ENCODE measurements at places on chromosomes 16 and 17.

GRCh38 chr17:2179615-2180295 is 123.8 kb downstream of the SMG6 start:
- no peak for DNase-seq

GRCh38 chr17:73585583-73585982 is 58.7 kb downstream of the SDK2 start:
- no peak for DNase-seq

DNA sequence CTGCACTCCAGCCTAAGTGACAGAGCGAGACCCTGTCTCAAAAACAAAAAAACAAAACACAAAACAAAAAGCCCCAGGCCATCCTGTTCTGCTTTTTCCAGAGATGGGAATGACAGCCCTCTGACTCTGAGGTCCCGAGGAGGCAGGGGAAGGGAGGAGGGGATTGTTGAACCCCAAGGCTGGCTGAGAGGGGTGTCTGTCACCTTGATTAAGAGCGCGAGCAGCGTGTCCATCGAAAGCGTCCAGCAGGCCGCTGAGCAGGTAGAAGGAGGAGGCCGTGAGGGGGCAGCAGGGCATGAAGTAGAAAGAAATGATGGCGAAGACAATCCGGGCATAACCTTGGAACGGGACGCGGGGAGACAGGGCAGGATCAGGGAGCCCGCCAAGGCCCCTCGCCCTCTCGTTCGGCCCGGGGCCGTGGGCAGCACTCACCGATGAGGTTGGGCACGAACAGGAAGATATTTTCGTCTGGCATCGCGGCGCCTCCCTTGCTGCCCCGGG is 593 bp downstream of the CDIPT start:
- no peak for DNase-seq

- no peak for DNase-seq
These were observed 239.4 kb downstream of the MRTFB start for GRCh38 chr16:14310519-14310991.

DNA sequence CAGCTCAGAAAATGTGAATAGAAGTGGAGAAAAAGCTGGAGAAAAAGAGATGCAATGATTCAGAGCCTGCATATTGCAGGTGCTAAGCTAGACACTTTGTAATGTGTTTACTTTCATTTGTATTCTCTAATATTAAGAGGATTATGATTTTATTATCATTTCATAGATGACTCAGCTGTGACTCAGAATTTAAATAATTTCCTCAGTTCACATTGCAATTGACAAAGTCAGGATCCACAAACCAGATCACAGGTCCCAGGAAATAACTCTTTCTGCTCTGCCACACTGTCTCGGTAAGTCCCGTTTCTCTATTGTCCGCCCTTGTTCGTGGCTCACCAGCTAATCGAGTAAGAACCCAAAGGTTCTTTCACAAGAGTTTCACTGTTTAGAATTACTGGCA is 235.4 kb upstream of the MON1B start:
- DNase-seq: no peak

GRCh38 chr17:4898927-4899326 is 409 bp upstream of the C17orf107 start:
- DNase-seq: no peak

DNA sequence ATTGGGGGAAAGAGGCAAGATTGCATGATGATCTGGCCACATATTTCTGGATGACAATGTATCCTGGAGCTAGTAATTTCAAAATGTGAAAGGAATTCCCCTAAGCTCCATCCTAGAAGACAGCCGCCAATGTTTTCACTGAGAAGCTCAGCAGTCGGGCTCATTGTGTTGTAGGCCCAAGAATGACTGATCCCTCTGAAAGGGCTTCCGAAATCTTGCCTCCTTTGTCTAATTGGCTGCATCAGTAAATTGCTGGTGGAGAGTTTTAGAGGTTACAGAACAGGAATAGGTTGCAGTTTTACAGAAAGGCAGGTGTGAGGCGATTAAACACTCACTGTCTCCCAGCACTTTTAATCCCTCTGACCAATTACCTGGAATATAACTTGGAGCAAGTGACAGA is 464.1 kb upstream of the SALL1 start:
- DNase-seq: no peak

DNA sequence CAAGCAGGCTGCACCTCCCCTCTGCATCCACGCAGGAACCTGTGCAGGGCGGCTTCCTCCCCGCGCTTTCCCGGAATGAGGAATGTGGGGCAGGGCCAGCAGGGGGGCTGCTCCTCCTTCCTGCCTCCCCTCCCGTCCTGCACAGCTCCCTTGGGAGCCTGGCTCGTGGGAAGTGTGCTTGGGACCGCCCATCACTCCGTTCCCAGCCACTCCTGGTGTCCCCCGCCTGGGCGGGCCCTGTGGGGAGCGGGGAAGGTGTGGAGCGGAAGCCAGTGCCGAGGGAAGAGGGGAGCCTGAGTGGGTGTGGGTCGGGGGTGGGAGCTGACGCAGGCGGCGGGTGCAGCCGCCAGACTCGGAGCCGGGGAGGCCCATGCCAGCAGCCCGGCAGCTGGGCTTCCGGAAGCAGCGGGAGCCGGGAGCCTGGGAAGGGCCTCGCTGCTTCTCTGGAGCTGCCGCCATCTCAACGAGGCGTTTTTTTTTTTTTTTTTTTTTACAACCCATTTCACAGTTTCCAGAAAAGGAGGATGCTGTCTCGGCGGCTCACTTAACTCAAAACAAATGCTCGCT is 24.1 kb downstream of the BAHCC1 start:
- DNase-seq: peak; percentile 47

DNA sequence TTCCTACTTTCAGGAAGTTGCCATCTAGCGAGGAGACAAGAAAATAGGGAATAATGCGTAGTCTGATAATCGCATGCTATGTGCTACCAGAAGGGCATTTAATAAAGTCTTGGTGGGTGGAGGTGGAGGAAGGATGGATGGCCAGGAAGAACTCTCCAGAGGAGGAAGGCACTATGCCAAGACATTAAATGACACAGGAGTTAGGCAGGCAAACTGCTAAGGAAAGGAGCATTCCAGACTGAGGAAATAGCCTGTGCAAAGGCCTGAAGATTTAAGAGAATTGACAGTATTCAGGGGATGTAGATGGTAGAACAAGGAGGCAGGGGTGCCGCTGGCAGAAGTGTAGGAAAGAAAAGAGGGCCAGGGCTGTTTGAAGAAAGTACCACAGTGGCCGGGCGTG is 19.3 kb upstream of the ARHGAP44 start:
- no peak for DNase-seq

DNA sequence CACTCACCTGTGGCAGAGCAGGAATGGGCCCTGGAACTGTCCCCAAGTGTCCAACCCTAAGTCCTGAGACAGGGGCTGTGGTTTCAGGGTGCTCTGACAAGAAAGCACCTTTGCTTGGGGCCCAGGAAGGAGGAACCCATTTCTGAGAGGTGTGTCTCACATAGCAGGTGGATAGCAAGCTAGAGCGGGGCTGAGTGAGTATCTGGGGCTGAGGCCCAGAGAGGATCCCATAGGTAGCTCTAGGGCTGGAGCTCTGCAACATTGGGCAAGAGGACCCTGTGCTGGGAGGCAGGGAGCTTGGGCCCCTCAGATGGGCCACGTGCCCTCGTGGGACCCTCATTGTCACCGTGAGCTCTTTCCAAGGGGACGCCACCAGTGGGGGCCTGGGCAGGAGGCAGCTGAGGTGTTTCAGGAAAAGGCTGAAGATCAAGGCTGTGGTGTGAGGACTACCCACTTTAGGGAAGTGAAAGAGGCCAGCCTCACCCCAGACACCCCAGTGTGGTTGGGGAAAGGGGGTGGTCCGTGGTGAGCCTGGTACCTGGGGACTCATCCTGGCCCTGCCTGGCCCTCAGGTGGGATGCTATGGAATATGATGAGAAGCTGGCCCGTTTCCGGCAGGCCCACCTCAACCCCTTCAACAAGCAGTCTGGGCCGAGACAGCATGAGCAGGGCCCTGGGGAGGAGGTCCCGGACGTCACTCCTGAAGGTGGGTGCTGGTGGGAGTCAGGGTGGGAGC is 5.3 kb downstream of the DEF8 start:
- DNase-seq: no peak

DNA sequence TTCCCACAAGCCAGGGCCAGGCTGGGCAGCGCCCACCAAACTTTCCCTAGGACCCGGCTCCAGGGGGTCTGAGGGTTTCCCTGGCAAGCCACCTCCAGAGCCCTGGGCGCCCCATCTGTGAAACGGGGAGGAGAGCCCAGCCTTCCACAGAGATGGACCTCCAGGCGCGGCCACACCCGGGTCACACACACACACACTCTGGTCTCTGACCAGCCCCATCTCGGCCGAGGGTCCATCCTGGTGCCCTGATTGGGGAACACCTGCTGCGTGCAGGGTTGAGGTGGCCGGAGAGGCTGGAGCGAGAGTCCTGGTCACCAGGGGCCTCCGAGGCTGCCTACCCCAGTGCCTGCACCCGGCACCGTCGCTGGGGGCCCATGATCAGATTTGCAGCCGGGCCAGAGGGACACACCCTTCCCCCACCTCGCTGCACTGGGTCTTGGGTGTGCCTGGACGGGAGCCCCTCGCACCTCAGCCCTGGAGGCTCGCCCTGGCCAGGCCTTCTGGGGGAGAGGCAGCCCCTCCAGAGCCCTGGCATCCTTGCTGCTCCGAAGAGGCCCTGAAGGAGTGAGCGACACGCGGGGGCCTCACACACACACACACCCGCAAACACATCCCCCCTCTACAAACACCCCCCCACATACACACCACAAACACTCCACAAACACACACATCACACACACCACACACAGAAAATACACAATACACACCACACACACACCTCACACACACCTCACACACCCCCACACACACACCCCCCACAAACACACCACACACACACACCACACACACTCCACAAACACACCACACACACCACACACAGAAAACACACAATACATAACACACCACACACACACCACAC is 29.7 kb downstream of the SLC25A10 start:
- DNase-seq: no peak

DNA sequence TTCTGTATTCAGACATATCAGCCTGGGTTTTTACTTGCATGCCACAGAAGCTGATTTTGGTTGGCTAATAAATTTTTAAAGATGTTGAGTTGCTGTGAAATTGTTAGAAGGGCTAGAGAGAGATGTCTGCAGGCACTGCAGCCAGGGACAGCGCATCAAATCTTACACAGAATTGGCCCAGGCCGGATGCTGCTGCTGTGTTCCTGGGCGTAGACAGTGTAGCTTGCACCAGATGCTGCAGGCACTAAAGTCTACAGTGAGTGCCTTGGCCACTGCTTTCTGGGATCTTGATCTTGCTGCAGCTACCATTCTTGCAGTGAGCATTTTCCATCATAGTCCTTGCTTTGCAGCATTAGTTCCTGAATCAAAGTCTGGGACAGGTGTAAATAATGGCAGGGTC is 169.9 kb downstream of the SPECC1 start:
- DNase-seq: no peak

GRCh38 chr17:60300011-60300410 is 91.9 kb downstream of the USP32 start:
- no peak for DNase-seq

DNA sequence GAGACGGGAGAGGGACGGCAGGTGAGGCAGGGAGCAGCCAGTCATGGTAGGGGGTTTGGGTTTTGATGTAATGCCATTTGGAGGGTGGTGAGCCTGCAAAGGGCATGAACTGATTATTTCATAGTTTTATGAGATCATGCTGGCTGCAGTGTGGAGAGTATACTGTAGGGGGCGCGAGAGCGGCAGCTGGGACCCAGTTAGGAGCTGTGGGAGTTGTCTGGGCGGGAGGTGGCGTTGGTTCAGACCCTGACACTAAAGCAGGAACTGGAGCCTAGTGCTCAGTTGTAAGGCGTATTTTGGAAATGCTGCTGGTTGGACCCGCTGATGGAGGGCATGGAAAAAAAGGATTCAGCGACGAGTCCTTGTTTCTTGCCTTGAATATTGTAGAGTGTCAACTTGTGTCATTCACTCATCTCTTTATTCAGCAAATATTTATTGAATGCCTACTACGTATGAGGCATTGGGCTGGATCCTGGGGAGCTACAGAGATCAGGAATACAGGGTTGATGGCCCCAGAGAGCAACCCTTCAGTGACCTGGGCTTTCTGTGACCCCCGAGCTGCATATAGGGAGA is 23.7 kb upstream of the KDM8 start:
- DNase-seq: no peak

DNA sequence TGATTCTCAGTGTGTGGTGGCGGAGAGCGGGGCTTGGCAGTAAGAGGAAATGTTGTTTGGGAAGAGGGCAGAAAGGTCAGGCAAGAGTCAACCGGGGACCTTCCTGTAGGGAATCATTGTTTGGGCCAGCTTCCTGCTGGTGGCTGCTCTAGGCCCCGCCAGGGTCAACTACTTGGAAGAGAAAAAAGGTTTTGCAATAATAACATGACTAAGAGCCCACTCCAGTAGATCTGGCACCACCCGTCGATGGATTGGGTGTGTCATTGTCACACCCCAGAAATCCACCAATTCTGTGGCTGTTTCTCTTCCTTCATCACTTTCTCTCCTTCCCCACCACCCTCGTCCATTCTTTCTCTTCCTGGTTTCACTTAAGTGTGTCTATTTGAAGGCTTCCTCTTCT is 4.2 kb upstream of the KRT24 start:
- no peak for DNase-seq

DNA sequence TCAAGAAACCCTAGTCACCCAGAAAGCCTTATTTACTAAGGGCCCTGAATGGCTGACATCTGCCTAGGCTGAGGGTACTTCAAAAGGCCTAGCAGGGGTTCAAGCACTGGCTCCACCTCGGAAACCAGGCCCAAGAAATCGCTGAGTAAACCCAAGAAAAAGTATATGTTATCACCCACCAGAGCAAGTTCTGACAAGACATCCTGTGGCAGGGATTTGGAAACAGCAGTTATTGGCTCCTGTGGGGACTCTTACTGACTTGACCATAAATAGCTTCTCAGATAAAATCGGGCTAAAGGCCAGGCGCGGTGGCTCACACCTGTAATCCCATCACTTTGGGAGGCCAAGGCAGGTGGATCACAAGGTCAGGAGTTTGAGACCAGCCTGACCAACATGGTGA is 12.2 kb downstream of the ATP6V0D1 start:
- DNase-seq: no peak

DNA sequence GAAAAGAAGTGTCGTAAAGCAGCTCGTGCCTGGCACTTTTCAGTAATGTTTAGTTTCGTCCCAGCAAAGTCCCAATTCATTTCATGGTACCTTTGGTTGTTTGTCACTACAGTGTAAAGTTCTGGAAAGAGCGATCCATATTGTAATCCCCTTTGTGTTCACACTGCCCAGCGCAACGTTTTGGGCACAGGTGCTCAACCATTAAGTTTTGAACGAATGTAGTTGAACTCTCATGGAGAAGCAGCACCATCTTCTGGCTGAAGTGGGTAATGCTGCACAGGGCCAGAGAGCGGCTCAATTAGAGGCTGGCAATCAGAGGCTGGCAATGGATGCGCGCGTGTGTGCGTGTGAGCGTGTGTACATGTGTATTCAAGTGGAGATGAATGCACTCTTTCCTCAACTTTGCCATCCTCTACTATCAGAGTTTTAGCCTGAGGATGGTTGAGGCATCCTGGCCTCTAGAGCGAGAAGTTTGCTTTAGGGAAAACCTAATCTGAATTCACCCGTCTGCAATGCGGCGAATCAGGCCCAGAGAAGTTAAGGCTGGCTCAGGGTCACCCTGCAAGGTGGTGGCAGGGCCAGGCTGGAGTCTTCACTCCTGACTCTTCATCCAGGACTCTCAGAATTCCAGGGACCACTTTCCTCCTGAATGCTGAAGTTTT is 29.9 kb downstream of the DYNLL2 start:
- DNase-seq: peak; percentile 14

GRCh38 chr16:79451196-79451816 is 149.2 kb downstream of the MAF start:
- DNase-seq: no peak

GRCh38 chr16:88582912-88583575 is 12.8 kb downstream of the ZC3H18 start:
- no peak for DNase-seq
